ENCODE measurements at places on chromosomes 4 and X.

- peak; percentile 63 for DNase-seq
These were observed 6.8 kb upstream of the VSIG4 start for GRCh38 chrX:66046612-66047235.

DNA sequence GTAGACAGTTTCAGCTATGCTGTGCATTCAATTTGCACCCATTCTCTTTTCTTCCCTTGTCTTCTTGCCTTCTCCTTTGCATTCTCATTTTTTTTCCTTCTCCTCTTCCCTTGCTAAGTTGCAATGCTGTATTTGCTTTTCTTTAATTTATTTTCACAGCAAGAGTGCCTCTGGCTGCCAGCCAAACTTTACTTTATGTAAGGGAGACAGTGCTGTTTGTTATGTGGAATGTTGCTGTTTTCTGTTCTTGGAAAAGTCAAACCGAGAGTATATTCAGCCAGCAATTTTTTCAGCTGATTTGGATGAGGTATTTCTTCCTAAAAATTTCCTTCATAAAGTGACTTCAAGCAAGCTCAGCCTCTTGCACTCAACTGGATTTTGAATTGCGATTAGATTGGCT, 1293.4 kb downstream of the ARAP2 start:
- DNase-seq, result no peak

GRCh38 chr4:123878976-123879375, 482.4 kb downstream of the SPRY1 start:
- DNase-seq, result no peak

DNA sequence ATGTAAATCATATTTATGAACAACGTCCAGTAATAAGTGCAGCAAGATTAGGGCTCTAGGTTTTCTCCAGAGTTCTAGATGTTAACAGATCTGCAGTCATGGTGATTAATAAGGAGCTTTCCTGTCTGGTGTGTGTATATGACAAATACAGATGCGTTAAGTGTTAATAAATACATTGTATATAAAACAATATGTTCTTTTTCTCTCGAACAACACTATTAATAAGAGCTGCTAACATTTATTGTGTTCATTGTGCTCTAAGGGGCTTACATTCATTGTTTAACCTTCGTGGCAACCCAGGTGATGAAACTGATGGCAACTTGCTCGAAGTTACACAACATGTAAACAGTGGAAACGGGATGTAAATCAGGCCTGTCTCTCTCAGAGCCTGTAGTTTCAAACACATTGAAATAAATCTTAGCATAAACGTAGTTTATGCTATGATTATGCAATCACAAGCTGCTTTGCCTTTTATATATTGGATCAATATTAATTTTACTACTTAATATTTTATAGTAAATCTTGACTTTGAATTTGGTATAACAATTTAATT, 547 bp upstream of the CLGN start:
- DNase-seq, result no peak

DNA sequence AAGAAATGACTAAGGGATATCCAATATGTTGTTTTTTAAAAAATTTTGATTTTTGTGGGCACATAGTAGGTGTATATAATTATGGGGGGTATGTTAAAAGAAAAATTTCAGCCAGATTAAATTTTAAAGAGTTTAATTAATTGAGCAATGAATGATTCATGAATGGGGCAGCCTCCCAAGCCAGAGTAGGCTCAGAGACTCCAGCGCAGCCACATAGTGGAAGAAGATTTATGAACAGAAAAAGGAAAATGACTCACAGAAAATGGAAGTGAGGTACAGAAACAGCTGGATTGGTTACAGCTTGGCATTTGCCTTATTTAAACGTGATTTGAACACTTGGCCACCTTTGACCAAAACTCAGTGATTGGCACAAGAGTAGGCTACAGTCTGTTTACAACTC, 91.7 kb downstream of the SPATA18 start:
- no peak for DNase-seq

DNA sequence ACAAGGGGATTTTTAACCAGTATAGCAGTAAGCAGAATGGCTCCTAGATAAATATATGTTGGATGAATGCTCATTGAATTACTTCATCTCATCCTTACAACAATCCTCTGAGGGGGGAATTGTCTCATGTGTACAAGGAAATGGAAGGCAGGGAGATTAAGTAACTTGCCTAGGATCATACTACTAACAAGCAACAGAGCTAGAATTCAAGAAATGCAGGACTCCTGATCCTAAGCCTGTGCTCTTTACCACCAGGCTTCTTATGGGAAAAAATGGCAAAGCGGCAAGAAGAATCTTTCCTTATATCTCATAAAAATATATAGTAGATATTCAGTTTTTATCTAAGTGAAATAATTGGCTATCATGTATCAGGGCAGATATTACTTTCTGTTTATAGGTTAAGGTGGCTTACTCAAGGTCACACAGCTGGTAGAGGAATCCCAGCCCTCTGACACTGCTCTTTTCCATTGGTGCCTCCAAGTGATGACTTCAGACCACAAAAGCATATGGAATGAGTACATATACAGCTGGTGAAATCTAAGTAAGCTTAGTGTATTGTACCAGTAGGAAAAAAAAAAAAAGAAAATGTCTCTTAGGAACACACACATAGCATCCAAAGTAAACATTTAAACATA, 2.1 kb downstream of the ABHD18 start:
- no peak for DNase-seq

GRCh38 chr4:31548823-31549222, 828.7 kb downstream of the PCDH7 start:
- no peak for DNase-seq

DNA sequence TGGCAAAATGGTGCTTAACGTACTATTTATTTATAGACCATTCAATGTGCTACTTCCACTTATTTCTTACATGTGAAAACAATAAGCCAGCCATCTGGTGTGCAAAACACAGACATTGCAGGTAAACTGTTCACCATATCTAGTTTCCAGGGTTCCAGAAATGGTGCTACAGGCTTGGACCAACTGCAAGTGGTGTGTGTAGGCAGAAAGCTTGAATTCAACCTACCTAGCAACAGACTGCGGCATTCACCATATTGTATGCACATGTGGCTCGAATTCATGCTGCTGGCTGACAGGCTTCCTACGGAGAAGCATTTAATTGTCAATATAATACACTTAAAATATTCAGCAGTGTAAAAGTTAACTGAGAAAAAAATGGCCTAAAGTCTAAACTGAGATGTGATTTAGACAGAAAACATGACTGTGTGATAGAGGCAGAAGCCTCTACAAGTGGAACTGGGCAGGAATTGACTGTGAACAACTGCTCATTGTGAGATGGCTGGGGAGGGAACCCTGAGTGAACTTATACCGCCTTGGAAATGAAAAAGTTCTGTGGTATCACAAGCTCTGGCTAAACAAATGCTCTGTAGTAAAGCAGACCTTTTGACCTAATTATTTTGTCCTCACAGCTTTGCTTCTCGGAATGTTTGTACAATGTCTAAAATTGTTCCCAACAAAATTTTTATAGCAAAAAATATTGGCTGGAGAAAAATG, 434.7 kb downstream of the GRIA2 start:
- no peak for DNase-seq

GRCh38 chr4:152937336-152938236, 1.5 kb downstream of the FHDC1 start:
- no peak for DNase-seq

DNA sequence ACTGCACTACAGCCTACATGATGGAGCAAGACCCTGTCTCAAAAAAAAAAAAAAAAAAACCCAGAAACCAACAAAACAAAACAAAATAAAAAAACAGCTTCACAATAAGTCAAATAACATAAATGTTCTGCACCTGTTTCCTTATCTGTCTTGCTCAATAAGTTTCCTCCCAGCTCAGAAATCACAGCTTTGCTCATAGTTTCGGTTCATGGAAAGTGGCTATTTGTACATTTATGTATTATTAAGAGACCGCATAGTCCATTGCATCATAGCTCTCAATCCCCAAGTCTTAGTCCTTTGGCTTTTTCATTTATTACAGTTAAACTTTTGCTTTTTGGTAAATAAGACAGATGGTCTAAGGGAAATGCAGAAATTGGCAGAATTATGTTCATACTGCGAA, 24.4 kb upstream of the CFAP299 start:
- no peak for DNase-seq

GRCh38 chr4:81527115-81527514, 55.4 kb upstream of the RASGEF1B start:
- no peak for DNase-seq

GRCh38 chrX:19924285-19924684, 36.9 kb upstream of the SH3KBP1 start:
- no peak for DNase-seq

DNA sequence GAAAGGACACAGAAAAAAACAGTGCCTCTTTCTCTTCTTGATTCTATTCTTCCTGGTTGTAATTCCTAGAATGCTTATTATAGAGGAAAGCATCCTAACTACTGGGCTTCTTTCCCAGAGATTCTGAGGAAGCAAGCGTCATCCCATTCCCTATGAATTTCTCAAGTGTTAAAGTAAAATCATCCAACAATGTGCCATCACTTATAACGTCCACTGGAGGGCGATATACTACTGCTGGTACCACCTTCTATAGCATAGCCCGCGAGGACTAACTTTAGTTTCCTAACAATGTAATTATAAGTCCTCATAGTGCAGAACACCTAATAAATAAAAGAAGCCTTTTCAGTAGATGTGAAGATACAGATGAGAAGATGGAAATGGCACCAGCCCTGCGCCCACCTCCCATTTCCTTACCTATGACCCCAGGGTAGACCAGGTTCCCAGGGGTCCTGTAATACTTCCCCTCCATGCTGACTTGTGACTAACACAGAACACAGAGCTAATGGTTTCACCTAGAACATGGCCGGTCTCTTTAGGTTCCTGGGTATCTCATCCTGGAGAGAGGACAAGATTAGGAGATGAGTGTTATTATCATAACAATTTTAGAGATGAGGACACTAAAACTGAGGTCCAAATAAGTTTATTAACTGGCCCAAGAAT, 4.2 kb downstream of the CENPVL3 start:
- DNase-seq, result no peak

DNA sequence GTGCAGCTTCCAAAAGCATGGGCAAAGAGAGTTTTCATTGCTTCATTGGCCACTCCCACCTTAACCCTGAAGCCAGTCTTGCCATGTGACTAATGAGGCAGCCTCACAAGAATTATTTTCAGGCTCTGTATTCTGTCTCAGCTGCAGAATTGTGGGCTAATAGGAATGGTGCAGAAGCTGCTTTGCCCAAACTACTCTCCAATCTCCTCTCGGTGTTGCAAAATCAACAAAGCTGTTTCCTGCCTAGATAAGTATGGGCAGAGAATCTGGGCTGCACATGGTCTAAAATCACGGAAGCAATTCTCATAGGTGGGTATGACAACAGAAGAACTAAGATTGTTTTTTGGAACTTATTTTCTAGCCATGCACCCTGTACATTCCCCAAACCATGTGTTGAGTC, 31.4 kb downstream of the PPP1R2C start:
- no peak for DNase-seq

All from activated effector memory CD4-positive, alpha-beta T cell treated with anti-CD3 and anti-CD28 coated beads, Interleukin-2, amount 50 U/mL, for 16 hours (primary cell).